Heart right ventricle (tissue), 16 donors: ENCODE measurements at places on chromosomes 16 and 17. TPM values are rescaled to one million over a fixed set of nuclear protein-coding genes. Genes with fewer than 3 reads are reported as not detected.

RECQL5 gene
- total RNA-seq, result 9.5 TPM

CMC2 gene
- 103 TPM for total RNA-seq

CNGB1 gene
- not detected for total RNA-seq

MT4 gene
- total RNA-seq, result not detected

CD300LB gene
- not detected for total RNA-seq

CD19 gene
- not detected for total RNA-seq

SMTNL2 gene
- 19.7 TPM for total RNA-seq

HSPB9 gene
- total RNA-seq, result not detected

NPIPA2 gene
- total RNA-seq, result 2.4 TPM

EXOC3L1 gene
- 3.2 TPM for total RNA-seq

KRT12 gene
- not detected for total RNA-seq

USH1G gene
- not detected for total RNA-seq

STX1B gene
- 0.20 TPM for total RNA-seq

NTN1 gene
- 16.1 TPM for total RNA-seq

OR4D1 gene
- not detected for total RNA-seq

GPR142 gene
- not detected for total RNA-seq

KRT33A gene
- not detected for total RNA-seq
